NCI-H2171 (cell line): ENCODE measurements at places on chromosomes 7 and 10.

DNA sequence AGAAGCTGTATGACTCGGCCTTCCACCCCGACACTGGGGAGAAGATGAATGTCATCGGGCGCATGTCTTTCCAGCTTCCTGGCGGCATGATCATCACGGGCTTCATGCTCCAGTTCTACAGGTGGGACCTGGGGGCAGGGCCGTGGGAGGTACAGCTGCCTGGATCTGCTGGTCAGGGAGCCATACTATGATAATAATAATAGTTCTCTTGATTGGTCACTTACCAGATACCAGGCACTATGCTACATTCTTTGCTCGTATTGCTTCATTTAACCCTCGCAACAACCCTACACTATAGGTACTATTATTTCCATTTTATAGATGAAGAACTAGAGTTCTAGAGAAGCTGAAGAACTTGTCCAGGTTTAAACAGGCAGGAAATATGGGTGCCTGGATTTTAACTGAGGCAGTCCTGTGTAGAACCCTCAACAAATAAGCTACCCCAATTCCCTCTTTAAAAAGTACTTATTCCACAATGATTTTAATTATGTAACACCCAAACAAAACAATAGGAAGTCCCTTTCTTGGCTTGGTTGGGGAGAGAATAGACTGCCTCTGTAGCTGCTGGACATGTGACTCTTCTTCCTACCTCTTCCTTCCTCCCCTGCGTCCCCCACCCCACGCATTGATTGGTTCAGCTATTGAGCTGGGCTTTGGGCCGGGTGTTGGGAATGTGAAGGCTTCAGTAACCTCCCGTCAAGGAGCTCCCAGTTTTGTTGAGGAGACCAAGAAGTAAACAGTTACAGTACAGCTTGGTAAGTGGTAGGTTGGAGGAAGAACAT, 12.8 kb downstream of the SFXN2 start:
- no peak for DNase-seq

DNA sequence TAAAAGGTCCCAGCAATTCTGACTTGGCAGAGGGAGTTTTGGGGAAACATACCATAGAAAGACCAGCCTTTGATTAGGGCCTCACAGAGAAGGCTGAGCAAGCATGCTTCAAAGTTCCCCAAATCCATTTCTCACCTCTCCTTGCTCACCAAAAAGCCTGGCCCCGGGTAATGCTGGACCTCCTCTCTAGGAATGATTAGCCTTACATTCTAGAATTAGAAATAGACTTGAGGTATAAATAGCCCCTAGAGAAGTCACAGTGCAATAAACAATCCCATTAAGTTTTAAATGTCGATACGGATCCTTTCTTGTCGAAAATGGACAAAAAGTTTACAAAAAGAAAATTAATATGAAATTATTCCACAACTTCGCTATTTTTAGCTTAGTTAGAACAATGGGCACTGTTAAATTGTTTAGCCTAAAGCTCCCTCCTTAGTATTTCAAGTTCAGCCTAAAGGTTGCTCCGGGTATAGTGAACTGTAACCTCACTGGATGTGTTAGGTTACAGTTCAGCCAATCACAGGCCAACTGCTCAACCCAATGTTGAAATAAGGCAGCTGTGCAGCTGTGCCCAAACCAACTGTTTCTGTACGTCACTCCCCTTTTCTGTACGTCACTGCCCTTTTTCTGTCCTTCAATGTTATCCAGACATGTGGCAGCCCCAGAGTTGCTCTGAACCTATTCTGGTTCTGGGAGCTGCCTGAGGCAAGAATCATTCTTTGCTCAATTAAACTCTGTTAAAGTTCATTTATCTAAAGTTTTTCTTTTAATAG, 7.9 kb upstream of the GSDME start:
- no peak for DNase-seq

GRCh38 chr10:85139124-85139523, 810.7 kb downstream of the CCSER2 start:
- DNase-seq, result no peak

- DNase-seq, result no peak
Measured at GRCh38 chr10:109922358-109922975, 844 bp downstream of the XPNPEP1 start.

- DNase-seq, result no peak
Measured at GRCh38 chr10:118115701-118116100, 69.0 kb upstream of the RAB11FIP2 start.
